ENCODE measurements at places on chromosomes 3 and 15. TPM values are rescaled to one million over a fixed set of nuclear protein-coding genes. Genes with fewer than 3 reads are reported as not detected.

TCAIM gene
- 35.7 TPM for total RNA-seq

DNA sequence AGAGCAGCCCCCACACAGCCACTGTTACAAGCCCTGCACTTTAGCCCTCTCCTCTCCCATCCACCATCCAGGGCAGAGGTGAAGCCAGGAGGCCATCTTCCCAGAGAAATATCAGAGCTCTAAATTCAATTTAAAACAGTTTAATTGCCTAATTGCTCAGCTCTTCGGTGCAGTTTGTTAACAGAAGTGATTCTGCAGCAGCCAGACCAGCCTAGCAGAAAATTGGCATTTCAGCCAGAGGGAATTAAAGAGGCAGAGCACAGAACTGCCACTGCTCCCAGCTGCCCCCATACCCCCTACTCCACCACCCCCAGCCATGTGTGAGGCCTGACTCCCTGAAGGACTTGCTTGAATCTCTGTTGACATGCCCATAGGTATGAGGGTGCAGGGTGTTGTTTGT lies 38.5 kb downstream of the TPRA1 start:
- no peak for DNase-seq

- no peak for DNase-seq
Observed at GRCh38 chr3:162760789-162761188, 1264.2 kb downstream of the OTOL1 start.

- peak; percentile 78 for DNase-seq
Observed at GRCh38 chr15:61835496-61836106, 224.6 kb downstream of the VPS13C start.

GRCh38 chr3:54915976-54916375 lies 11.9 kb downstream of the LRTM1 start:
- no peak for DNase-seq

Data from dorsolateral prefrontal cortex (tissue), 122 donors.